SHP77 (cell line): ENCODE measurements at places on chromosomes 16 and 17.

GRCh38 chr16:80041410-80041809, 440.9 kb upstream of the MAF start:
- DNase-seq, result no peak

- no peak for DNase-seq
Observed at GRCh38 chr17:76088041-76088867, 9.3 kb downstream of the ZACN start.

GRCh38 chr17:19928299-19928698, 49.3 kb downstream of the AKAP10 start:
- DNase-seq, result no peak

DNA sequence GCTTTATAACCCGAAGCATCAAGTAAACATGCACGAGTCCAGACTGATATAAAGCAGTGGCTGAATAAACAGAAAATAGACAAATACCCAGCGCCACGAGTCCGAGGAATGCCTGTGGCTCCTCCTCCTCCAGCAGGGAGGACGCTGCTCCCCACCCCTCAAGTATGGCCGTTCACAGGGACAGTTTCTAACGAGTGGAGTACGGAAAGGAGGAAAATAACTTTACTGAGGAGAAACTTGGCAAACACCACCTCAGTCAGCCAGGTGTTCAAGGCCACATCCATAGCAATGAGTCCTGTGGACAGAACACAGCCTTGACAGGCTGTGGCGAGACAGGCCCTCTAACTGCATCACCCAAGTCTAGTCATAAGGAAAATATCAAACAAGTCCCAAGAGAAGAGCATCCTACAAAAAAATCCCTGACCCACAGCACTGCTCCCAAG, 9.2 kb downstream of the ZDHHC7 start:
- DNase-seq, result no peak
